ENCODE measurements at places on chromosomes 5 and 9.

- no peak for DNase-seq
Measured at GRCh38 chr5:57499262-57500050, 16.8 kb upstream of the ACTBL2 start.

DNA sequence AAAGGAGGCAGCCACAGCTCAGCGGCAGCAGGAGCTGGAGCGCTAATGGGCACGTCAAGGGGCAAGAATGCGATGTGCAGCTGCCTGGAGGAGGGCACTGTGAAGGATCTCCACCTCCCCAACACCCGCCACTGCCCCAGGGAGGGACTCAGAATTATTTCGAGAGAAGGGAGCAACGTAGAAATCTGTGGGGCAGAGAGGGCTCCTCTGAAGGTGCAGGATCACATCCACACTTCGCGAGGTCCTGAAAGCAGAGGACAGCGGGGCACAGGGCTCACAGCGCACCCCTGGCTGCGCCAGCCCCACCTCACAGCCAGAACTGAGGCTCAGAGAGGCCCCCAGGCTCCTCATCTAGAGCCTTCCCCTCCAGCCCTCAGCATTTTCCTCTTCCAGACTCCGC lies 7.9 kb downstream of the COL23A1 start:
- no peak for DNase-seq

- DNase-seq = no peak
Measured at GRCh38 chr9:98222885-98223691, 30.7 kb upstream of the CORO2A start.

- DNase-seq = no peak
Measured at GRCh38 chr9:23812673-23813072, 13.4 kb downstream of the ELAVL2 start.

GRCh38 chr5:139638090-139638735 lies 9.9 kb upstream of the CXXC5 start:
- peak; percentile 59 for DNase-seq

DNA sequence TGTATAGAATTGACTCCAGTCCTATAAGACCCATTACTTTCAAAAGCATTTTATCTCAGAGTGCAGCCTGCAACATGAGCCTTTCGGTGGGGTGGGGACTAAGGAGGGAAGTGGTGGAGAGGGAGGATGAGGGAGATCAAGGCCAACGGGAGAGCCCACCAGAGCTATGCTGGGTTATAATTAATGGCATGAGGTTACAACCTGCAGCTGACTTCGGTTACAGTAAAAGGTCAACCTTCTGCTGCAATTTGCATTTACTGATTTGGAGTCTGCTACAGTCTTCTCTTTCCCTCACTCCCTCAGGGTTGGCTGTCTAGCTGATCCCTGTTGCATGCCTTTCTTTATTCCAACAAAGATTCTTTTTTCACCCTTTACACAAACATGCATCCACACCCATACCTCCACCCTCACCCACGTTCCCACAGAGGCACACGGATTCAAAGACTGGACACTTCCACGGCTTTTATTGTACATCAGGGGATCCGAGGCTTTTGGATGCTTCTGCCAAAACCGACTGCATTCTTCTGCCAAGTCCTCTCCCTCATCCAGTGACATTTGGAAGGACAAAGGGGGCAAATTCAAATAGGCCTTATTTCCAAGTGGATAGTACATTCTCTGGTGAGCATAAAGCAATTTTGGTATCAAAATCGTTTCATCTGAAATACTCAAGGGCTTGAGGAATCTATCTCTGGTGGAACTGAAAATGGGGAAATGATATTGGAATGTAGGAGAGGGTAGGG lies 381.2 kb downstream of the NFIB start:
- DNase-seq = no peak

GRCh38 chr9:107639426-107639825 lies 149.9 kb upstream of the KLF4 start:
- DNase-seq = no peak

DNA sequence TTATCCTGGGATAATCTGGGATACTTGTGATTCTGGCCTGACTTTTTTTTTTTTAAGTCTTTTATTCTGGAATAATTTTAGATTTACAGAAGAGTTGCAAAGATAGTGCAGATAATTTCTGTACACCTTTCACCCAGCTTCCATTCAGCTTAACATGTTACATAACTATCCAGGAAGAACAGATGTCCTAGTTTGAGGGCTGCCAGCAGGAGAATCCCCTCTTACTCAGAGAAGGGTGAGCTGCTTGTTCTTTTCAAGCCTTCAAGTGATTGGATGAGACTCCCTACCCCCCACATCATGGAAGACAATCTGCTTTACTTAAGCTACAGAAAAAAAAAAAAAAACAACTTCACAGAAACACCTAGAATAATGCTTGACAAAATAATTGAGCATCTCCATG lies 254.2 kb downstream of the TRIM32 start:
- no peak for DNase-seq

- DNase-seq = no peak
Measured at GRCh38 chr5:89930591-89931392, 478.8 kb downstream of the CETN3 start.

DNA sequence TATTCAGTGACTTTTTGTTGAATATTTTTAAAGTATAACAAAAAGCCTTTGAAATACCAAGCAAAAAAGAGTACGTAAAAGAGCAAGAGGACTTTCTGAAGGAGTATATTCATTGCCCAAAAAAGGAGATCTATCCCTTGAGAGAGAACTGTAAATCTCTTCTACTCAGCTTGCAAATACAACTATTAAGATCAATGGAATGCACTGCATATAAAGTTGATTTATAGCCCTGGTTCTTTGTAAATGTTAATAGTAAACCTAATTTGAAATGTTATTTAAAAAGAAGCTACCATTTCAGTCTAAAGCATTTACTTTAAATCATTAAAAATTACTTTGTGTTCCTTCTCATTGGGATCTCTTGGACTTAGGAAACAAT lies 168.1 kb downstream of the PDE4D start:
- no peak for DNase-seq

DNA sequence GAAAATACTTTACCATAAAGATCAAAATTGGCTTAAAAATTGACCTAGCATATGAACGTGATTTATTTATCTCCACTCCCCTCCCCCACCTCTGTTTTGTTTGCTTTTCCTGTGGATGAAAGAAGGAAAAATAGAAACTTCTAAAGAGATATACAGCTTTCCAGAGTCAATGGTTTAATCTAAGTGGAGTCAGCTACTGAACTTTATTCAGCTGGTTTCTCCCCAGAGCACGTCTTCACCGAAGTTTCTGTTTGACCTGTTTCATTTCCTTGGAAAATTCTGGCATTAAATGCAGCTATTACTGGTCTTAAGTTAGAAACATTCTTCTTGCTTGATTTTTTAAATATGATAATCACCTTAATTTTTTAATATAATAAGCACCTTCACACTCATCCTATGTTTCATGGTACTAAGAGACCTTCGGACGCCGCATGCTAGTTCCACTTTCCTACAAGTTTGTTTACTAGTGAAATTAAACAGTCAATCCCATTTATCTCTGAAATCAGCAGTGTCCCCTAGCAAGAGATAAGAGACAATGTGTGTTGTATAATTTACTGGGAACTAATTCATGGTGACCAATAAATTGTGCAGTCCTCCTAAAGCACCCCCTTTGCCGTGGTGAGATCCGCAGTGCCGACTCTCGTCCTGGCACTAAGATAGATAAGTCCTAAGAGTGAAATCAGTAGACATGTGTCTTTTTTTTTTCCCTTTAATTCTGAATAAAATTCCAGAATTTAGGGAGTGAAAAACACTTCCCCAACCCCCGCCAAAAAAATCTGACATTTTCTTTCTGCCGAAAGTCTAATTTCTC lies 89.9 kb downstream of the ARL15 start:
- no peak for DNase-seq

DNA sequence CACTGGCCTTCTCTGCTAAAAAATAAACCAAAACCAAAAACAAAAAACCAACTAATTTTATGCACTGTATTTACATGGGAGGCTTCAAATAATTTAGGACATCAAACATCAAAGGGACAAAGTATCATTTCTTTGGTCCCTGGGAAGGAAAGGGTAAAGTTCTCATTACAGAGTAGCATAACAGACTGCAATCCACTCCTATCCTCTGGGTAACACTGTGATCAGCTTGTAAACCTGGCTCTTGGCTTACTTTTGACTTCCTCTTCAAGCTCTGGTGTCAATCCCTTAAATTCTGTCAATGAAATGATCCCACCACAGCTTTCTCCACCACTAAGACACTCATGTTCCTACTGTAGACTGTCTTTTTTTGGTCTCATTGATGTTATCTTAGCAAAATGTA lies 69.8 kb upstream of the VCAN start:
- DNase-seq = no peak

GRCh38 chr5:173089581-173089980 lies 33.4 kb downstream of the CREBRF start:
- no peak for DNase-seq

DNA sequence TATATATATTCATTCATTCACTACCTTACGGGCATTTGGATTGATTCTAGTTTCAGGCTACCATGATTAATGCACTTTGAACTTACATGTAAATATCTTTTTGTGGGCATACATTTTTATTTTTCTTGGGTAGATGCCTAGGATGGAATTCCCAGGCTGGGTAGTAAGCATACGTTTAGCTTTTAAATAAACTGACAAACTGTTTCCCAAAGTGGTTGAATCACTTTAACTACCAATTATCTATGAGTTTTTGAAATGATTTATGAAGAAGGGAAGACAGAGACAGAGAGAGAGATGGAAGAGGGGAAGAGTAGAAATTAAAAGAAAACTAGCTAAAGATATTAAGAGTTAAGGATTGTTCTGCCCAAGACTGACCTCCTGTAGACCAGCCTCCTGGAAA lies 612.6 kb downstream of the PSAT1 start:
- no peak for DNase-seq

GRCh38 chr9:79569814-79570447 lies 1.8 kb upstream of the TLE4 start:
- no peak for DNase-seq

- DNase-seq = no peak
Measured at GRCh38 chr5:68182534-68182933, 33.0 kb upstream of the PIK3R1 start.

GRCh38 chr5:138990986-138991590 lies 116.0 kb upstream of the LRRTM2 start:
- DNase-seq = no peak

DNA sequence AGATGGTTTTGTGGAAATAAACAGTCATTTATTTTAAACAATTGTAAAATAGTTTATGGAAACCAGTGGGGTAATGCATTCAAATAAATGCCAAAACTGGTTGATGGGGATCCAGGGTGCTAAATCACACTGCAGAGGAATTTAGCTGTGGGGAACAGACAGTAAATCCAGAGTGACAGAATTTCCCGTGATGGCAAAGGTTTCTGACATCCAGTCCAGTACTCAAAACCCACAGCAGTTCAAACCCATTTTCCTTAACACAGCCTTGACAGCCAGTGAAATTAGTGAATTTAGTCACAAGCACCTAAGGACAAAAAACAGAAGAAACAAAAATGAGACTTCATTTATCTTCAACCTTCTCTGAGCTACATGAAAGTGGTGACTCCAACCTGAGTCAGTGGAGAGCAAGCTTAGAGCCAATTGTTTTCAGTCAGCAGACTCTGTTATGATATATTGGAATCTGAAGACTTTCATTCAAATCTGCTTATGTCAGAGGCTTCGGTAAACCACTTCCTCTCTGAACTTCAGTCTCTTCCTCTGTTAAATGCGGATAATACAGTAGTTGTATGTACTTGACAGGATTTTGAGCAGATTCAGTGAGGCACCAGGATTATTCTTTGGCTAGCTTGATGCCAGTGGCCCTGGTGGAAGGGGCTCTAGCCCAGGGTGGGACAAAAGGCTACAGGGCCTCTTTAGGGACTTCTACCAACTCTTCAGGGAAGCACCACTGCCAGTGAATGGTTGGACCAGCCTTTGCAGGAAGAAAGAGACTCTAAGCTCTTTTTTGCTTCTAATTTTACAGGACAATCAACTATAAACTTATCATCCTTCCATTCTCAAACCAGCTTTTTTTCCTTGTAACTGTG lies 185.3 kb downstream of the MAPKAP1 start:
- no peak for DNase-seq

DNA sequence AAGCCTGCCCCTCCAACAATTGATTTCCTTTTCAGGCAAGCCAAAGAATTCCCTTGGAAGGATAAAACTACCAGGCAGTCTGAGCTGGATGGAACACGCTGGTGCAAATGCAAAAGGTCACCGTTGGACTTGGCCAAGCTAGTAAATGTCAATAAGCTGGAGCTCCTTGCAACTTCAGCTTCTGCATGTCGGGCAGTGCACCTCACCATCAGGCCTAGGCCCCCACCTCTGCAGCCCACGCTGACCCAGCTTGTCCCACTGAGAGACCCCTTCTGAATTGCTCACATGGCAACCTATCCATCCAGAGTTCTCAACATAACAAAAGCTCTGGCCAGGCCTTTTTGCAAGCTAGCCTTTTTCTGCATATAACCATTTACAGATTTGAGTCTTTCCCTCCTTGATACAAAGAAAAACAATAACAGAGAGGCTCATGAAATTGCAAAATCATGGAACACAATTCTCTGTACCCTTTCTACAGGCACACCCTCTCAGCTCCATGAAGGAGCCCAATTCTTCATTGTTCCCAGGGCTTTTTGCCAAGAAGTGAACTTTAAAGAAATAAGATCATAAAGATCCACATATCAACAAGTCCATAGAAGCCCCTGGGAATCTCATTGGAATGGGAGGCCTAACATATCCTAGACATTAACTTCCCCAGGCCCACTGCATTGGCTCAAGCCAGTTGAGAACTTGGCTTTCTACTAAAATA lies 123.9 kb upstream of the SLIT3 start:
- DNase-seq = no peak

GRCh38 chr9:133113163-133113948 lies 7.7 kb downstream of the RALGDS start:
- no peak for DNase-seq

DNA sequence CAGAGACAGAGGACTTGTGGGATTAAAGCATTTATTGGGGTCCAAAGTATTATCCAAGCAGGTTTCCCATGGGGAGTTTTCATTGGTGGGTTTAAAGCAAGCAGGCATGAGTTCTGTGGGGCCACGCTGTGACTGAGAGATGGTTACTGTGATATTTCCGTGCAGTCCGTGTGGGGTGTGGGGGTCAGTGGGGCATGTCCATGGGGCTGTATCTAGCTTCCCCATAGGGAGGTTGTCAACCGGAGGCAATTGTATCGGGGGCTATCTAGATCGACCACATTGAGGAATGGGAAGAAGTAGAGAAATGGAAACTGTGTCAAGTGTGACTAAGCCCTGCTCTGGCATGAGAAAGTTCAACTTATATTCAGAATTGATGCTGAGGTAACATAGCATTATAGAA lies 7.1 kb upstream of the RPS23 start:
- no peak for DNase-seq

- DNase-seq = no peak
Measured at GRCh38 chr5:171412186-171412585, 7.3 kb upstream of the FGF18 start.

DNA sequence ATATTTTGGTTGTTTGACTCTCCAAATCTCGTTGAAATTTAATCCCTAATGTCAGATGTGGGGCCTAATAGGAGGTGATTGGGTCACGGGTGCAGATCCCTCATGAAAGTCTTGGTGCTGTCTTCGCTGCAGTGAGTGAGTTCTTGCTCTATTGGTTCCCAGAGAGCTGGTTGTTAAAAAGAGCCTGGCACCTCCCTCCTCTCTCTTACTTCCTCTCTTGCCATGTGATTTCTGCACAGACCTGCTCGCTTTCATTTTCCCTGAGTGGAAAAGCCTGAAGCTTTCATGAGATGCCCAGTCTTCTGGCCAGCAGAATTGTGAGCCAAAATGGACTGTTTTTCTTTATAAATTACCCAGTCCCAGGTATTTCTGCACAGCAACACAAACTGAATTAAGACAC lies 221.6 kb downstream of the MAT2B start:
- DNase-seq = no peak

GRCh38 chr9:78121488-78121887 lies 89.9 kb upstream of the GNAQ start:
- DNase-seq = no peak

- DNase-seq = no peak
Measured at GRCh38 chr9:23538461-23539003, 287.5 kb downstream of the ELAVL2 start.
